ENCODE measurements at places on chromosomes 1 and 21. TPM values are rescaled to one million over a fixed set of nuclear protein-coding genes. Genes with fewer than 3 reads are reported as not detected.

DNA sequence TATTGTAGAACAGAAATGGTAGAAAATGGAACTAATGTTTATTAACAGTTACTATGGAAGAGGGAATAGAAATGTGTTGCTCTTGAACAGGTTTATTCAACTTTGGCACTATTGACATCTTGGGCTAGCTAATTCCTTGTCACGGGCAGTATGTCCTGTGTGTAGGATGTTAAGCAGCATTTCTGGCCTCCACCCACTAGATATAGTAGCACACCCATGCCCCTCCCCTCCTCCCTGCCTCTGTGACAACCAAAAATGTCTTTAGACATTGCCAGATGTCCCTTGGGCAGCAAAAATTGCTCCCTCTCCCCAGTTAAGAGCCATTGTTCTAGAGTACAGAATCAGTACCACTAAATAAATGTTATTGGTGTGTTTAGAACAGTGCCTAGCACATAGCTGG is 91.4 kb upstream of the TPTE start:
- H3K36me3 ChIP-seq = no peaks in the 10 kb centered on the region
- no peaks in the 10 kb centered on the region for H3K27me3 ChIP-seq
- H3K27ac ChIP-seq = no peak overlapping the region
- no peak overlapping the region for H3K4me3 ChIP-seq

GRCh38 chr1:12480748-12481362 is 137.2 kb downstream of the DHRS3 start:
- peaks cover 69% of the 10 kb centered on the region for H3K4me1 ChIP-seq
- no peak for DNase-seq
- peak overlapping the region; percentile 87 for H3K27ac ChIP-seq
- no peaks in the 10 kb centered on the region for H3K27me3 ChIP-seq
- H3K4me3 ChIP-seq = no peak overlapping the region

GRCh38 chr1:172801771-172802322 is 142.9 kb downstream of the FASLG start:
- no peaks in the 10 kb centered on the region for H3K27me3 ChIP-seq
- no peak overlapping the region for H3K27ac ChIP-seq
- DNase-seq = no peak
- H3K36me3 ChIP-seq = no peaks in the 10 kb centered on the region

DNA sequence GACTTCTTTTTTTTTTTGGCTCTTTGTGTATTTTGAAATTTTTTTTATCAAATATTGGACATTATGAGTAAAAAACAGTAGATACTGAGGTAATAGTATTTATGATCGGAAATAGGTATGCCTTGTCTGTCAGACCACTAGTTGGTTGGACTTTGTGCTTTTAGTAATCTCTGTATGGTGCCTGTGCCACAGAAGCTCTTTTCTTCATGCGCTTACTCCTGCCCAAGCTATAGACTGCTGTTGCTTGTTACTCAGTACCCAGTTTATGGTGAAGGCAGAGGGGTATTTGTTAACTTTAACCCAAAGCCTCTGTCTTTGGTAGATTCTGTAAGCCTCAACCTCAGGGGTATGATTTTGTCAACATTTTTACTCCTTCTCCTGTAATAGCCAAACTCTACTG is 8.6 kb downstream of the SLC30A7 start:
- peaks cover 10% of the 10 kb centered on the region for H3K4me1 ChIP-seq
- DNase-seq = no peak
- H3K36me3 ChIP-seq = peaks cover 50% of the 10 kb centered on the region

- H3K27ac ChIP-seq = no peak overlapping the region
- H3K36me3 ChIP-seq = no peaks in the 10 kb centered on the region
- H3K4me3 ChIP-seq = no peak overlapping the region
- DNase-seq = no peak
- H3K4me1 ChIP-seq = no peaks in the 10 kb centered on the region
Measured at GRCh38 chr1:189693140-189693539, 784.5 kb downstream of the BRINP3 start.

Gene RGSL1
- not detected for total RNA-seq

Gene BSDC1
- 65.7 TPM for total RNA-seq

DNA sequence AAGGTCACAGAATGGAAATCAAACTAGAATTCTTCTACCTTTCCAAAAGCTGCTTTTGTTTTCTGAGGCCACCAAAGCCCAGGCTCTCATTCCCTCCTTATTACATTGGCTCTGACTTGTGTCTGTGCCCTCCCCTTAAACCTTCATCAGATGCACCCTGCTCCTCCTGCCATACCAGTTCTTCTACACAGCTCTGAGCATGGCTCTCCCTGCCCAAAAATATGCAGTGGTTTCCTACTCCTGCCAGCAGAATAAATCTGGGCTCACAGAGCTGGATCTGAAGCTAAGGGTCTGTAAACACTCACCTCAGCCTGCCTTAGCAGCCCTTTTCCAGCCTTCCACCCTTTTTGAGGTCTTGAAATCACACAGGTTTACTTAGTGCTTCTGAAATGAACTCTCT is 55.0 kb downstream of the TTC3 start:
- H3K4me1 ChIP-seq = no peaks in the 10 kb centered on the region
- no peak overlapping the region for H3K27ac ChIP-seq

Gene CHI3L2
- total RNA-seq = not detected

DNA sequence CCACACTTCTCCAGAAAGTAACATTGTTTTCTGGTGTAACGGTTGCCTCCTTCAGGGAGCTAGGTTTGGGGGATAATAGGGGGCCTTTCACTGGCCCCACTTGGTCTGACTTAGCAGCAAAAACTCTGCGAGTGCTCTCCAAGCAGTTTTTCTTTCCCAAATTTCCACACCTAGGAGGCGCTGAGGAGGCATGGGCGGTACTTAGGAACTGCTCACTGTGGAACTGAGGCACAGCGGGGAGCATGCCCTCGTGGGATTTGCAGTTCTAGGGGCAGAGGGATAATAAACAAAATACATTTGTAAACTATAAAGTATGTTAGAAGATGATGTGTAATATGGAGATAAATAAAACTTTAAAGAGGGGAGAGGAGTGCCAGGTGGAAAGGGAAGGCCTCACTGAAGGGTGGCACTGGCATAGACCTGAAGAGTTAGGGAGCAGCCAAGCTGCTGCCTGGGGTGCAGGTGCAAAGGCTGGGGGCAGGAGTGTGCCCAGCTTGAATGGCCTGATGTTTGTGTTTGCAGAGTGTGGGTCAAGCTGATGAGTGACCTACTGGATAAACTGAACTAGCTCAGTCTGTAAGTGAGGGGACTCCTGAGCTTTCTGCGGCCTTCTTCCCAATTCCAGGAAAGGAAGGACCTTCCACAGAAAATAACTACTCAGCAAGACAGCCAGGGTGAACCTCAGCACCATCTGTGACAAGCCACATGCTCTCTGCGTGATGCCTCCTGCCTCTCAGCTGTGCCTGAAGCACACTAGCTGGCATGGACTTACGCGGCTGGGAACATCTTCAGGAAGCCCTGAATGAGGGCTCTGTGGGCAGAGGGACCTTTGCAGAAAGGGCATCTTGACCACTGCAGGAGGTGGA is 1.9 kb downstream of the EPHX1 start:
- DNase-seq = no peak
- H3K4me1 ChIP-seq = peaks cover 60% of the 10 kb centered on the region
- peak overlapping the region; percentile 84 for H3K27ac ChIP-seq
- no peaks in the 10 kb centered on the region for H3K27me3 ChIP-seq

Gene SLAMF9
- not detected for total RNA-seq

DNA sequence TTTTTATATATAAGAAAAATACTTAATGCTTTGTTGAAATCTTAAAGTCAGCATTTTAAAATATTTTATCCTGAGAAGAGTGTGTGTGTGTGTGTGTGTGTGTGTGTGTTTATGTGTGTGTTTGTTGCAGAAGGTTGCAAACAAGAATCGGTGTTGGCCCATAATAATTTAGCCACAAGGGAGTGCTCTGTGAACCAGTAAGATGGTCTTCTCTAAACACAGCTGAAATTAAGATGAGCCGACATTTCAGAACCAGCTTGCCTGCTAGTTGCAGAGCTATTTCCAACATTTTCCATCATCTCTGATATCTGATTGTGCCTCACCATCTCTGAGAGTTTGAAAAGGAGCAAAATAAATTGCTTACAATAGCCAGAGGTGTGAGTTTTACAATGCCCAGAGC is 158.8 kb upstream of the SGIP1 start:
- no peak overlapping the region for H3K27ac ChIP-seq
- H3K4me3 ChIP-seq = no peak overlapping the region
- no peak for DNase-seq
- peaks cover 15% of the 10 kb centered on the region for H3K36me3 ChIP-seq
- no peaks in the 10 kb centered on the region for H3K27me3 ChIP-seq

GRCh38 chr1:53348486-53349368 is 20.9 kb upstream of the LRP8 start:
- no peaks in the 10 kb centered on the region for H3K36me3 ChIP-seq
- peak; percentile 66 for DNase-seq
- no peaks in the 10 kb centered on the region for H3K27me3 ChIP-seq
- no peak overlapping the region for H3K27ac ChIP-seq
- H3K4me1 ChIP-seq = no peaks in the 10 kb centered on the region

GRCh38 chr1:157955857-157956256 is 37.6 kb upstream of the KIRREL1 start:
- no peaks in the 10 kb centered on the region for H3K4me1 ChIP-seq
- no peak overlapping the region for H3K27ac ChIP-seq
- H3K27me3 ChIP-seq = no peaks in the 10 kb centered on the region
- H3K36me3 ChIP-seq = no peaks in the 10 kb centered on the region
- no peak for DNase-seq

DNA sequence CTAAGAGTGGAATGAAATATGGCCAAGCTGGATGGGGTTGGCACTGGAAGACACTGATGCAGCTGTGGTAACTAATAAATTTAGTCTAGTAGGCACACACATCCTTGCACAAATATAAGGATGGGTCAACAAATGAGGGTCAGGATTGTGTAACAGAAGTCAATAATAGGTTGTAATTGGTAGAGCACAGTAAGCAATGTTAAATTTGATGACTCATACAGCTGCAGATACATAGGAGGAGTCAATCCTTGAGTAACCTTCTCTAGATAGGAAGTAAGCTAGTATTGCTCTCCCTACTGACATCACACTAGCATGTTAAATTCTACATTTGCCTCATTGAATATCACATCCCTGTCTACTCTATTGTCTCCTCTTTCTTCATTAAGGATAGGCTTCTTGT is 332.1 kb downstream of the PTPRC start:
- H3K4me1 ChIP-seq = no peaks in the 10 kb centered on the region
- no peak overlapping the region for H3K27ac ChIP-seq
- H3K4me3 ChIP-seq = no peak overlapping the region
- no peaks in the 10 kb centered on the region for H3K27me3 ChIP-seq
- no peak for DNase-seq

Gene CHIA
- not detected for total RNA-seq

DNA sequence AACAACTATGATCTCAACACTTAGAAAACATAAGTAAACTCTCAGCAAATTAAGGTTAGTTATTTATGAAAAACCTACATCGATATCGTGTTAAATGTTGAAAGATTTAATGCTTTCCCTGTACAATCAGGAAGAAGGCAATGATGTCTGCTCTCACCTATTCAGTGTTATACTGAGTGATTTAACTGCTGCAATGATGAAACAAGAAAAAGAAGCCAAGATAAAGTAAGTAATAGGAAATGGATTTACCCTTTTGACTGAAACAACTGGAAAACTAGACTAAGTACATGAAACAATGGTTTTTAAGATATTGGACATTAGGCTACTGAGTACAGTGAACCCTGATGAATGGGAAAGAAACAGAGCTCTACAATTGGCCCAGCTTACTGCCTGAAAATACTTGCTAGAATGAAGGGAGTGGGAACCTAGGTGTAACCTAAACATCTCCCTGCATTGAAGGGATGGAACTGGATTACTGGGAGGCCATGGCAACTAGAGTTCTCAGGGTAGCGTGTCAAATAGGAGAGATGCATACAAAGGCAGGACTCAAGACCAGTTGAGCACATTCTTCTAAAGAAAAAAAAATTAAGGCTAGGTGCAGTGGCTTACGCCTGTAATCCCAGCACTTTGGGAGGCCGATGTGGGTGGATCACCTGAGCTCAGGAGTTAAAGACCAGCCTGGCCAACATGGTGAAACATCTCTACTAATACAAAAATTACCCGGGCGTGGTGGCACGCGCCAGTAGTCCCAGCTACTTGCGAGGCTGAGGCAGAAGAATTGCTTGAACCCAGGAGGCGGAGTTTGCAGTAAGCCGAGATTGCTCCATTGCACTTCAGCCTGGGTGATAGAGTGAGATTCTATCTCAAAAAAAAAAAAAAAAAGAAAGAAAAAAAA is 37.3 kb downstream of the SNRPE start:
- no peak overlapping the region for H3K4me3 ChIP-seq
- no peaks in the 10 kb centered on the region for H3K4me1 ChIP-seq
- no peak for DNase-seq
- no peak overlapping the region for H3K27ac ChIP-seq
- H3K27me3 ChIP-seq = no peaks in the 10 kb centered on the region

Data from esophagus muscularis mucosa (tissue), 4 donors.